Glutamatergic neuron (in vitro differentiated cells): ENCODE measurements at places on chromosomes 12 and 14. TPM values are rescaled to one million over a fixed set of nuclear protein-coding genes. Genes with fewer than 3 reads are reported as not detected.

OR6C2 gene
- not detected for total RNA-seq

SOAT2 gene
- not detected for total RNA-seq

TRPV4 gene
- total RNA-seq, result 0.17 TPM

DNA sequence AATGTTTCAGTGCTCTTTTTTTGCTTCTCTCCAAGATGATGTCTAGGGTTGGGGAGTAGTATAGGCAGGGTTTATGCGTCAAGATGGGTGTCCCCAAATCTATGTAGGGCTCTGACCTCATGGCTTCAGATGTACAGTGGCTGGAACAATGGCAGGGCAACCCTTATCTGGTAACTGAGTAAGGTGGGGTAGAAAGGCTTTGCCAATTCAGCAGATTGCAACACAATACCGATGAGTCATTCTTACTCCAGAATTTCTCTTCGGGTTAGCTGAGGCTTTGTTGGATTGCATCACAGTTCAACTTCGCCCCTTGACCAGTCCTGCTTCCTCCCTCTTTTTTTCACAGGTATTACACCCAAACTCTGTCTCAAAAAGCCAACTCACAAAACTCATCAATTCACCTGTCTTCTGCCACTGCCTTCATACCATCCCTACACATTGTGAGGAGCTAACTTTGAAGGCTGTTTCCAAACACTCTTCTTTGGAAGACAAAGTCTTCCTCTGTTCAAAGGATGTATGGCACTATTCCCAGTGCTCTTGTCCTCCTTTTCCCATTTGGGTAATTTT lies 190.2 kb upstream of the CNOT2 start:
- DNase-seq, result no peak

GRCh38 chr12:87930033-87930432 lies 99.2 kb downstream of the C12orf50 start:
- DNase-seq, result no peak

DNA sequence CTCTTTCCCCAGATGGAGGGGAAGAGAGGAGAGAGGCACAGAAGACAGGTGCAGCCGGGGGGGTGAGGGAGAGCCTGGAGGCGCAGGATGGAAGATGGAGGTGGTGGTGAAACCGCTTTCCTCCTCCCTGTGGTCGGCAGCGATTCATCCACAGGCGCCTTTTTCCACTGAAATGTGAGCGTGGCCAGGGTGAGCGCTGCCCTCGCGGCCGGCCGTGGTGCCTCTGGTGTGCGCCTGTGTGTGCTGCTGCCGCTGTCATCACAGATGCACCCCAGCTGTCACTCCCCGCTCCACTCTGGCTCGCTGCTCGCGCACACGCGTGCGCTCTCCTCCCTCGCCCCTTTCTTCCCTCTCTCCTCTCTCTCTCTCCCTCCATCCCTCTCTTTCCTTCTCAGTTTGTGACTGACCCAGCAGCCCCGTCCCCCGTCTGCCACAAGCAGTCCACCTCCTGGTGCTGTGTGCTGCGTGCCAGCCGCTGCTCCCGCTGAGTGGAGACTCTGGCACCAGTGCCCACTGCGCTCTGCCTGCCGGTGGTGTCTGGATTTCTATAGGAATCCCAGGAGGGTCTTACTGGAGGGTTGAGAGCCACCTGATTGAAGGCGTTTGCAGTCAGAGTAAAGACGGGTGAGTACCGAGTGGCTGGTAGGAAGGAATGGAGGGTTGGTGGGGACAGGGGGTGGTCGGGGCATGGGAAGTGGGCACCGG lies at the start of gene LRTM2:
TSS of gene LRTM2 (plus strand) at position 375 of the 705 bp plus-strand sequence. CDS start 7,584 bp downstream, outside the sequence.
- DNase-seq, result peak; percentile 66

DNA sequence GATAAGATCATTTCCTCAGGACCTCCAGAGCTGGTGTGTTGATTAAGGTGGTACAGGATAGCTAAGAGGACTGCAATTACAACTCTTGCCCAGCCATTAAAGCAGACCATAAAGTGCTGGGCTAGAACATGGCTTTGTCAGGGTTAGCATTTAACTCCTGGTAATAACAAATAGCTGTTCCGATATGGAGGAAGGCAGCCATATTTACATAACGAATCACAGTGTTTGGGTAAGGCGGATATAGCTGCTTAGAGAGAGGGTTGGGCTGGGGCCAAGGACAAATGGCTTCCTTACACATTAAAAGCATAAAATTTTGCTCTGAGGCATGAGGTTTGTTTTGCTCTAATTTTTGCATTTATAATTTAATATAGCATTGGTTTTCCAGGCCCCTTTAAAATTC lies 297.7 kb upstream of the DDHD1 start:
- DNase-seq, result no peak

DNA sequence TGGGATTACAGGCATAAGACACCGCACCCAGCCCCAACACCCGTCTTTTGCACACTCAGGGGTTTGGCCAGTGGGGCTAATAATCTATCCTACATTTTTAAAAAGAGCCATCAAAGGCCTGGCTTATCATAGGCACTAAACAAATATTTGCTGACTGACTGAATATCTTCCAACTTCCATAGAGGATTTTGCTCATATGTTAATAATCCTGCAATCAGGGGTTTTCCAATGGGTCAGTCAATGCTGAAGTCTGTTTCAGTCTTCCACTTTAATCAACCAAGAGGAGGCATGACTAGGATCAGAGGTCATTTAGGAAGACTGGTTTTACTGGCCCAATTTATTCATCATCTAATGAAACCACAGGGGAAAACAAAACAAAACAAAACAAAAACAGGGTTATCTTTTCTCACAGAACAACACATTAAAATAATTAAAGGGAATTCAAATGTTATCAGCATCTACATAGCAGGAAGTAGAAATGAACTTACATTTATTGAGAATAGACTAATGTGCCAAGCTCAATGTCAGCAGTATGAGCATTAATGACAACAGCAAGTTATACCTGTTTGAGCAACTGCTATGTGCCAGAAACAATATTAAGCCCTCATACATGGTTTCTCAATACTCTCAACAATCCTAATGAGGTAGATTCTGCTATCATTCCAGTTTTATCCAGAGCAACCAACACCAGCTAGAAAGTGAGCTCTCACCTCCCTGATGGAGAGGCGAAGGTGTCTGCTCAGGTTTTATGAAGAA lies 372.2 kb downstream of the EGLN3 start:
- no peak for DNase-seq

DNA sequence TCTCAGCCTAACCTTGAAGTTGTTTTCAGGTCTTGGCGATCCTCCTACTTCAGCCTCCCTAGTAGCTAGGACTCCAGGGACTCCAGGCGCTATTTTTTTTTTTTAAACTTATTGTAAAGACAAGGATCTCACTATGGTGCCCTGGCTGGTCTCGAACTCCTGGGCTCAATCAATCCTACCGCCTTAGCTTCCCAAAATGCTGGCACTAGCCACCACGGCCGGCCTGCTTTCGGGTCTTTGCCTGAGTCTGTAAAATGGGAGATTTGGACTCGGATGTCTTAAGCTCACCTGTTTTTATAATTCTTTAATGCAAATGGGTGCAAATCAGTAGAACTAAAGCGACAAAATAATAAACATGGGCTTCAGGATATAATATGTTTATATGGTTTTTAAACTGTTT lies 858 bp upstream of the SYT10 start:
- DNase-seq, result no peak

- DNase-seq, result no peak
Measured at GRCh38 chr14:68518761-68519670, 273.9 kb downstream of the ZFP36L1 start.
